ENCODE measurements at places on chromosomes 6 and 20.

DNA sequence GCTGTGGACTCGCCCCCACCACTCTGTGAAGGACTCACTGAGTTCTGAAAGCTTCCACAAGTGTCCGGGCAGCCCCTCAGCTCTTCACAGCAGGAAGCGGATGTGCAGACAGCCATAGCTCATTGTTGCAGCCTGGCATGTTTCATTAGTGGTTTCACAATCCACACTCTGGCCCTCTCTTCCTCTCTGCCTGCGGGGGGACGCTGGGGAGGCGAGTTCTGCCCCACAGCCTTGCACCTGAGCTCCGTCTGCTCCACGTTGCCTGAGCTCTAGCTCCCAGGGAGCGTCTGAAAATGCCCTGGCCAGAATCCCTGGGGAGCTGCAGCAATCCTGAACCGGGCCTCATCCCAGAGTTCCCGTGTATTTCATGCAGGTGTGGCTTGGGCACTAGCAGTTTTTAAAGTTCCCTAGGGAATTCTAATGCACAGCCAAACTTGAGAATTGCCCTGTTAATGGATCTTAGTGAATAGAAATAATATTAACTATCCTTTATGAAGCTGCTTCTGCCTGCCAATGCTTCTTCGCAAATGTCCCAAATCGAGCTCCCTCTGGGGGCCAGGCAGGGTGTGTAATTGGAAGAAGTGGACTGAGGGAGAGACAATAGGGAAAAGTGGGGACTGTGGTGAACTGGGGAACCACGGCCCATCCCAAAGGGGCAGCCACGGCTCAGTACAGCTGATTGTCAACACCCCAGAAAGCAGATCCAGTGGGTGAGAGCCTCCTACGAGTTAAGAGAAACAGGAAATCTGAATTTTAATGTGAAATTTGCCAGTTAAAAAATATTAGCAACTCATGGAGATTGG is 51.5 kb downstream of the CTCFL start:
- DNase-seq: no peak

DNA sequence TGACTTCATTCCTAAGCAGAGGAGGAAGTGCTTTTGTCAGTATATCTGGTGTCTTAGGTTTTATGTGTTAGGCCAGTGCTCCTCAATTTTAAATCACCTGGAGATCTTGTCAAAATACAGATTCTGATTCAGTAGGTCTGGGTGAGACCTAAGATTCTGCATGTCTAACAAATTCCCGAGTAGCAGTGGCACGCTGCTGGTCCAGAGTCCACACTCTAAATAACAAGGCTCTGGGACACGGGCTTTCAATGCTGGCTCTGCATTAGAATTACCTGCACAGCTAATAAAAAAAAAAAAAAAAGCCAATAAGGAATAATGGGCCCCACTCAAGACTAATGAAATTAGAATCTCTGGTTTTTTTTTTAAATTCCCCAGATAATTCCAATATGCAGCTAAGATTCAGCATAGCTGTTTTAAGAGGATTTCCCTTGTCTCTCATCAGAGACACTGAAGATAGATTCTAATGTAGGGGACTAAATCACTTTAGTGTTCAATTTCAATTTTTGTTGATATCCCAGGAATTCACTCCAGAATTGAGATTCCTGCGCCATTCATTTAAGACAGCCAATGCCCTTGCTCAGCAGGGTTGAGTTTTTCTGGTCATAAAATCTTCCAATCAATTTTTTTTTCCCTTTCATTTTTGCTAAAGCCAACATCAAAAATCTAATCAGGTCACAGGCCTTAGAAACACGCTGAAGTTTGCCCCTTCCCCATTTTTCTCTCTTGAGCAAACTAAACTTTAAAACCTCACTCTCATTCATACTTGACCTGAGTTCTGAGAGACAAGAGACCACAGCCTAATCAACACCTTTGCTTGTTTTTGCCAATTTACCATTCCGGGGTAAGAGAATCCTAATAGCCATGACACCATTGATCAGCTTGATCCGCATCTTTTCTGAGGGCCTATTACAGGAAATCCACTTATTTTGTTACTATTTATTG is 2.4 kb downstream of the TDP2 start:
- no peak for DNase-seq

- no peak for DNase-seq
Measured at GRCh38 chr6:51571168-51571567, 516.2 kb downstream of the PKHD1 start.

DNA sequence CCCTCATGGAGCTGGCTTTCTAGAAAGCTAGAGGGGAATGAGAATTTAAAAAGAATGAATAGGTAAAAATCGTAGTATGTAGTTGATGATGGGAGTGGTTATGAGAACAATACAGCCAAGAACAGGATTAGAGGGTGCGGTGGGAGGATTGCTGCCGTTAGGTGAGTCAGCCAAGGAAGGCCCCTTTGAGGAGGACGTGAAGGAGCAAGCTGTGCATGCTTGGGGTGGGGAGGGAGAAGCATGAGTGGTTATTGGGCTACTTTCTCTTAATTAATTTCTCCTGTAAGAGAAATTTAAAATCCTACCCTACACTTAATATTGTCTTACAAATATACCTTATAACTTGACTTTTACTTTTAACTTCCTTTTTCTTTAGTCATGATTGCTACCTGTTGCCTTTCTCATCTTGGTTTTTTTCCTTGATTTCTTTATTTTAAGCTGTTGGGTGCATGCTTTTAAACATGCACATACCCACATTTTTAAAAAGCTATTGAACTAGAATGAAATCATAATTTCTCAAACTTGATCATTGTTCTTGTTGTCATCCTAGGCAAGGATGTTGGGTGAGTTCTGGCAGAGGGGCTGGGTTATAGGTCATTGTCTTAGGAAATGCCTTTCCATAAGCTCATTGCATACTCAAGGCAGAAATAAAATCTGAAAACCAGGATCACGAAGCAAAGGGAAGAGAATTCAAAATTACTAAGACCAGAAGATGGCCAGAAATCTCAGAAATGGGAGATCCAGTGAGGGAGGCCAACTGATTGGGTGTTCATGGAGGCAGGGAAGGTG is 114.5 kb downstream of the TCP11 start:
- no peak for DNase-seq

DNA sequence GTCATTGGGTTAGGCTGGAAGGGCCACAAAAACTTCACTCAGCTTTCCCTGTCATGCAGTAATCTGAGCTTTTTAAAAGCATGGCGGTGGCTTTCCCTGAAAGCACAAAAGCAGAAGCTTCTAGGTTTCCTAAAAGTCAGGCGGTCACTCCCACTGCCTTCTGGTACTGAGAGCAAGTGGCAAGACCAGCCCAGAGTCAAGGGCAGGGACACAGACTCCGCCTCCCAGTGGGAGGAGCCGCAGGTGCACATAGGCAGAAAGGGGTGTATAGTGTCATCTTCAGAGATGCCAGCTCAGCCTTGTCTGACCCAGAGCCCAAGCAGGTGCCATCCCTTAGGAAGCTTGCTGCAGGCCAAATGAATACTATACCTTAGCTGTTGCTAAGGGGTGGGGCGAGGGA is 18.0 kb upstream of the PACSIN1 start:
- no peak for DNase-seq

GRCh38 chr20:1633535-1633934 is 13.7 kb upstream of the SIRPB1 start:
- DNase-seq: no peak

DNA sequence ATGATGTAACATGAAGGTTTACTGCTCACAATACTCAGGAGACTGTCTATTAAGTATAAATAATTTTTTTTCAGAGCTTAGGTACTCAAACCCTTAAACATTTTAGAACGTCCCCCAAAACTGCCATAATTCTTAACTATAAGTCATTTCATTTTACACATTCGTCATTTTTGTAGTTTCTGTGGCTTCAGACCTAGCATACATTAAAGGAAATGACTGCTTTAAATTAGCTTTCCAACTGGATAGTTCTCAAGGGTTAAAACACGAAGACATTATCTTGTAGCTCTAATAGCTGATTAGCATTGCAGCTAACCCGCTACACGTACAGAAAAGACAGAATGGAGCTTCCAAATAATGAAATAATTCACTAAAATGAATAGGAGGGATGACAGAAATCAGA is 24.9 kb upstream of the PLN start:
- DNase-seq: no peak

DNA sequence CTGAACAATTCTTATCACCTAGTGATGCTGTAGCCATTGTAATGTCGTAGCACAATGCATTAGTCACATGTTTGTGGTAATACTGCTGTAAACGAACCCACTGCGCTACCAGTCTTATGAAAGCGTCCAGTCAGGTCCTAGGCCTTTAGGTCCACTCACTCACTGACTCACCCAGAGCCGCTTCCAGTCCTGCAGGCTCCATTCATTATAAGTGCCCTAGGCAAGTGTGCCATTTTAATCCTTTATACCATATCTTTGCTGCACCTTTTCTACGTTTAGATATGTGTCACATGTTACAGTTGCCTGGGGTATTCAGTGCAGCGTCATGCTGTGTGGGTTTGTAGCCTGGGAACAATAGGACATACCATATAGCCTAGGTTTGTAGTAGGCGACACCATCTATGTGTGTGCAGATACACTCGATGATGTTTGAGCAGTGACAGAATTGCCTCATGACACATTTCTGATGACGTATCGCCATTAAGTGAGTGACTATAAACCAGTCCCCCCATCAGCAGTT is 15.4 kb downstream of the IGF2R start:
- no peak for DNase-seq

DNA sequence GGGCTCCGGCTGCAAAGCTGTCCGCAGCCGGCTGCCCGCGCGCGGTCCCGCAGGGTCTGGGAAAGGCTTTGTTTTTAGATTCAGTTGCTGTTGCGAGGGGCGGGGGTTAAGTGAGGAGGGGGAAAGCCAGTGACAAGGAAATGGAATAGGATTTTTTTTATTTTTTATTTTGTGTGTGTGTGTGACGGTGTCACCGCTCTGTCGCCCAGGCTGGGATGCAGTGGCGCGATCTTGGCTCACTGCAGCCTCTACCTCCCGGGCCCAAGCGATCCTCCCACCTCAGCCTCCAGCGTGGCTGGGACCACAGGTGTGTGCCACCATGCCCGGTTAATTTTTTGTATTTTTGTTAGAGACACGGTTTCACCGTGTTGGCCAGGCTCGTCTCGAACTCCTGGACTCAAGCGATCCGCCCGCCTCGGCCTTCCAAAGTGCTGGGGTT is 615 bp upstream of the UBE2J1 start:
- DNase-seq: no peak

GRCh38 chr6:108434222-108434621 is 126.5 kb upstream of the FOXO3 start:
- DNase-seq: no peak

DNA sequence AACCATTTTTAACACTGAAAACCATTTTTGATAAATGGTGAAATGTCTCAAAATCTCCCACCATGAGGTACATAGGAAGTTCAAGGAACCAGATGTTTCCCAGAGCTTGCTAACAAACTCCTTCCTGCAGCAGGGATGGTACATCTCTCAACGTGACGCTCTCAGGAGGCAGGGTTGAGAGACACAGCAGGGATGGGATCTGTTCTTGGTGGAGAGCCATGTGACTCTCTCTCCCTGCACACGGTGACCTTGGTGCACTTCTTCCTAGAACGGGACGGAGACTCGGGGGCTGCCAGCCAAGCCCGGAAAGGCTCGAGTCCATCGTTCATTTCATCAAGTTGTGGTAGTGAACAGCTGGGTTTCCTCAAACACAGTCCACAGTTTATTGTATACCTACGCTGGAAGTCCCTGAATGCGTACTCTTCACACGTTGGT is 94.2 kb downstream of the FAM50B start:
- DNase-seq: no peak

GRCh38 chr6:102812242-102812641 is 1418.7 kb downstream of the GRIK2 start:
- no peak for DNase-seq

DNA sequence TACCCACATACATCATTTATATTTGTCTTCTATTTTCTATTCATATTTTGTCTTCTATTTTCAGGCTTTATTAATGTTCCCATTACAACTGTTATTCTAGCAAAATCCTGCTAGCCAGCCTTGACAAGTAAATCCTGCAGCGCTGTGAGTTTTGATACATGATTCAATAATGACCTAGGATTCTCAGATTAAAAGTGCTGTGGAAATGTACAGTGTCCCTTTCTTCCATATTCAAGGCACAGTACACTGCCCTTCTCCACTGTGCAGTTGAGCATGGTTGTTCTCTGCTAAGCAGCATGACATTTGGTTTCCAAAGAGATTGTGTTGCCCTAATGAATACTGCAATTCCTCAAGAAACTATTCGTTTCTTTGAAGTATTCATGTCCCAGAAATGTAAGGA is 5.8 kb upstream of the HEY2 start:
- no peak for DNase-seq

DNA sequence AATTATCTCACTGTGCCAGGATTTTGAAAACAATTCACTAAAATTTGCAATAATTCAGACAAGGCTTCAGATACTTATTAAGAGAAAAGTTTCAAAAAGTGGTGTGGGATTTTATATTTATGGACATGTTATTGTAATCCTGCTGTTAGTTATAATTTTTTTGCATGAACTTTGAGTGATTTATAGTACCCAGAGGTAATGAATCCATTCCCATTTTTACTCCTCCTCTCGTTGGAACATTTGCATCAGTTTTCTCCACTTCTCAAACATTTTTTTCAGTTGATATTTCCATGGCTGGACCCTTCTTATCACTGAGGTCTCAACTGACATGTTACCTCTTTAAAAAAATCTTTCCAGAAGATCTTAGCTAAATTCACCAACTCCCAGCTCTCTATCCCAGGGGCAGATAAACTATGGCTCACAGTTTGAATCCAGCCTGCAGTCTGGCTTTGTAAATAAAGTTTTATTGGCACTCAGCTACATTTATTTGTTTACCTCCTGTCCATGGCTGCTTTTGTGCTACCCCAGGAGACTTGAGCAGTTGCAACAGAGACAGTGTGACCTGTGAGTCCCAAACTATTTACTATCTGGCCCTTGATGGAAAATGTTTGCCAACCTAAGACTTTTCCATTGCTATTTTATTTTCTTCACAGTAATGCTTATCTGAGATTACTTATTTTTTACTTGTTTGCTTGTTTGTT is 83.4 kb downstream of the TSHZ2 start:
- DNase-seq: no peak

DNA sequence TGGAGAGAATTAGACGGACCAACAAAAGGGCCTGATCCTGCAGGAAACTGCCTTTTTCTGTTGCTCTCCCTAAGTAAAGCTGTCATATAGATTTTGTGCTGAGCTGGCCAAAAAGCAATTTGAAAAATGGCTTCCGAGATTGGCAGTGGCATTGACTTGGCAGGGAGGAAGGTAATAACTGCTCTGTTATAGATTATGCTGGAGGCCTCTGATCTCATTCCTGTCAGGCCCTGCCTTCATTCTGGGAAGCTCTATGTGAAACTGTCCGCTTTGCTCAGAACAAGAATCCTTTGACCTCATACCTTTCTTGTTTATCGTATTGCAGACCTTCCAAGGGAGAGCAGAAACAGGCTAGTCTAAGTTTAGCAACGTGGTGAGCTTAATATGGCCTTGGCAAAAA is 234.4 kb downstream of the PHACTR1 start:
- DNase-seq: no peak

- DNase-seq: no peak
Measured at GRCh38 chr6:119152187-119152586, 73.7 kb upstream of the FAM184A start.

DNA sequence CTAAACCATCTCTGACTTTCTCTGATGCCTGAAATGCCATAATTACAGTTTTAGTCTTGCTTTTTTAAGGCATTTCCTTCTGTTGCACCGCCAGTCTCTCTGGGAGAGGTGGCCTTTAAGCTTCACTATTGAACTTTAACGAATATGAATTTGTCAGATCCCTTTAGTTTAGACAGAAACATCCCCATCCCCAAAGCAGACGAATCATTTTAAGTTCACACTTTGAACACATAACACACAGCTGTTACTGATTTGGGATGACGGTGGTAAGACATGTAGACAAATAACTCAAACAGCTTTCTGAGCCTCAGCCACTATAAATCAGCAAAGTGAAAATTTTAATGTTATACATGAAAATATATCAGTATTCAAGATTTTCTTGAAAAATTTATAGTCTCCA is 7.2 kb upstream of the IPCEF1 start:
- no peak for DNase-seq

Data from hypothalamus (tissue), 51 donors.